Effector CD4-positive, alpha-beta T cell (primary cell): ENCODE measurements at places on chromosomes 2 and 18.

DNA sequence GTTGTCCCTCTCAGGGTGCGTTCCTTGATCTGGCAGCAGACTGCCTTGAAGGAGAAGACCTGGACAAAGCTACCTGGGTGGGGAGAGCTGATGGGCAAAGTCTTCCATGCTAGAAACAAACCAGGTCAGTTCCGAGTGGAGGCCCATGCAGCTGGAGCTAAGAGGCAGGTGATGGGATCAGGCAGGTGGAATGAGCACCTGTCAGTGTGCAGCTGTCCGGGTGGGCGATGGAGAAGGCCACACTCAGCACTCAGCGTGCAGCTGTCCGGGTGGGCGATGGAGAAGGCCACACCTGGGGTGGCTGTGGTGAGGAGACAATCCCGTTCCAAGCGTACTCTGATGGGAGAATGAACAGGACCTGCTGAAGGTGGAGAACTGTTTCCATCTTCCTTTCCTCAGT lies 237.3 kb upstream of the MYT1L start:
- no peak for DNase-seq

DNA sequence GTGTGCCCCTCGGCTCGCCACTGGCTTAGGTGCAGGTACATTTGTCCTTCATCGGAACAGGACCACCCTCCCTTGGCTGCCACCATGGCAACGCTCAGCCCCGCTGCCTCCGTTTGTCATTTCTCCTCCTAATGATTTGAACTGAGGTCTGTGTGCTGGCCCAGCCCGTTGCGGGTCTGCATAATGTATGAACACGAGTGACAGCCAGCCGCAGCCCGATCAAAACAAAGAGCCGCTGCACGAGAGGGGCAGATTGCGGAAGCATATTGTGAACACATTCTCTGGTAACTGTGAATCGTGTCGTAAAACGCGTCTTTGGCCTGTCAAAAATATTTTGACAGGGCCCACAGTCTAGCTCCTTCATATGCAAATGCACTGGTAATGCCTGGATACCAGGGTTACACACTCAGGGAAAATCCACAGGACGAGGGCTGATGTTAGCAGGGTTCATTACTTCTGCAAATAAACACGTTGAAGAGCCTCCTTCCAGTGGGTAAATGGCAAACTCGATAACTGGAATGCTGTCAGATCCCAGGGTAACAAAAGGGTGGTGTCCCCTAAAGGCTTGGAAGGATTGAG lies 137.0 kb downstream of the AGAP1 start:
- no peak for DNase-seq

DNA sequence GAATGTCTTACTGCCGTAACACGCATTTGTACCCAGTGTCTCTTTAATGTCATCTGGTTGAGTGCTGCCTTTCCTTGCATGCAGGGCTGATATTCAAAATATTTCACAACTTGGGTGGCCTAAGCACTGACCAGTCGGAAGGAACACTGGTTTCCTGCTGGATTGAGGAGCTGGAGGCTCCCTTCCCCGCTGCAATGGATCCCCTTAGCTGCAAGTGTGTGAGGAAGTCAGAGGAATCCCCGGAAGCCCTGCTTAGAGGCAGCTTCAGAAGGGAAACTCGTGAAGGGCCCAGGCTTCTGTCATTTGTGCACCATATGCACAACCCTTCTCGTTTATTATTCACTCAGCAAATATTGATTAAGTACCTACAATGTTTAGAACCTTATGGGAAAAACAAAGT lies 33.2 kb upstream of the SP3 start:
- no peak for DNase-seq

DNA sequence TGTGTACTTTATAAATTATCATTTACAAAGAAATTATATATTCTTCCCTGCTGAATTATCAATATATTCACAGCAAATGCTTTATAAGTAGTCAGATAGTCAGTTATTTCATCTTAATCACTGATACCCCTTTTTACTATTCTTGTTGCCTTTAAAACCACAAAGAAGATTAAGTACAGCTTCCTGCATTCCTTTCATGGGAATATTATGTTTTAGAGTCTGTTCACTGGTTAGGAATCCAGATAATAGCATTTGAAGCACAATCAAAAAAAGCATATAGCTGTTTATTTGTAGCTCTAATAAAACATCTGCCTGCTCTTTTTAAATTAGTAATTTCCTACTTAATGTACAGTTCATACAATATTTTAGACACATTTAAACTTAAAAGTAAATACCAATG lies 508.9 kb downstream of the FBXO15 start:
- no peak for DNase-seq

DNA sequence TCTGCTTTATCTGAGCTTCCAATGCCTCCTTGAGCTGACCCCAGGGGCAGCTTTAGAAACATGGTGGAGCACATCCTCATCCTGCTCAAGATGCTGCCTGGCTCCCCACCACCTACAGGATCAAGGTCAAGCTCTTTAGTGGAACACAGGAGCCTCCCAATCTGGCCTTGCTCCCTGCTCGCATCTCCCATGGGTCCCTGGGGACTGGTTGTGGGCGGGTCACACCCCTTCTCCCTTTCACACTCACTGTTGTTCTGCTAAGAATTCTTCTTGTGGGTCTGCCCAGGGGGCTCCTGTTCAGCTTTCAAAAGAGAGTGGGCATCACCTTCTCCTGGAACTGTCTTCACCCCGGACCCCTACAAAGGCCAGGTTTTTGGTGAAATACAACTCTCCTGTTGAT lies 8.4 kb upstream of the NT5DC4 start:
- DNase-seq: no peak

DNA sequence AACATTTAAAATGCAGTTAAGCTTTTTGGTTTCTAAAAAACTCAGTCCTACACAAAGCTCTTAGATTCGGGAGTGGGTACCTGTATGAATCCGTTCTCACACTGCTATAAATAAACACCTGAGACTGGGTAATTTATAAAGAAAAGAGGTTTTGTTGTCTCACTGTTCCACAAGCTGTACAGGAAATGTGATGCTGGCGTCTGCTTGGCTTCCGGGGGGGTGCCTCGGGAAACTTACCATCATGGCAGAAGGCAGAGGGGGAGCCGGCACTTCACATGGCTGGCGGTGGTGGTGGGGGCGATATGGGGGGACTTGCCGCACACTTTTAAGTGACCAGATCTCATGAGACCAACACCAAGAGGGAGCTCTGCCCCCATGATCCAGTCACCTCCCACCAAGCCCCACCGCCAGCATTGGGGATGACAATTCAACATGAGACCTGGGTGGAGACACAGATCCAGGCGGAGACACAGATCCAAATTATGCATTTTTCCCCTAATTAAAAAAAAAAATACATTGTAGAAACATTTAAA lies 222.5 kb downstream of the GBX2 start:
- no peak for DNase-seq

- no peak for DNase-seq
Measured at GRCh38 chr2:3948191-3948590, 244.8 kb downstream of the DCDC2C start.

DNA sequence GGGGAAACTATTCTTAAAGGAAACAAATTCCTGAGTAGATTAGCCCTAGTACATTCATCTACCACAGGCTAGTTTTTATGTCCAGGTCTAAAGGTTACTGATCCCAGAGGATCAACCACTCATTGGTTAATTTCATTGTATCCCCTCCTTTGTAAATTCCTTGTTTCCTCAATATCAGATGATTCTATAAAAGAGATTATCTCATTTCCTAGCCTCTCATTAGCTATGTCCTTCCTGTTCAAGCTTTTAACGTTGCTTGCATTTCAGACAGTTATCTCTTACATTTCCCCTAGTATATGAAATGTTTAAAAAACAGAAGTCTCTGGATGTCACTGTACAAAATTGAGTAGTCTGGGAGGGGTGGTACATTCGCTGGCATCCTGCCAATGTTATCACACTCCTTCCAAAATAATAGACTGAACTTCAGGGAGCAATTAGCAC lies 24.2 kb upstream of the ARMC9 start:
- no peak for DNase-seq

GRCh38 chr2:174792309-174793025 lies 28.2 kb upstream of the CHRNA1 start:
- DNase-seq: no peak

DNA sequence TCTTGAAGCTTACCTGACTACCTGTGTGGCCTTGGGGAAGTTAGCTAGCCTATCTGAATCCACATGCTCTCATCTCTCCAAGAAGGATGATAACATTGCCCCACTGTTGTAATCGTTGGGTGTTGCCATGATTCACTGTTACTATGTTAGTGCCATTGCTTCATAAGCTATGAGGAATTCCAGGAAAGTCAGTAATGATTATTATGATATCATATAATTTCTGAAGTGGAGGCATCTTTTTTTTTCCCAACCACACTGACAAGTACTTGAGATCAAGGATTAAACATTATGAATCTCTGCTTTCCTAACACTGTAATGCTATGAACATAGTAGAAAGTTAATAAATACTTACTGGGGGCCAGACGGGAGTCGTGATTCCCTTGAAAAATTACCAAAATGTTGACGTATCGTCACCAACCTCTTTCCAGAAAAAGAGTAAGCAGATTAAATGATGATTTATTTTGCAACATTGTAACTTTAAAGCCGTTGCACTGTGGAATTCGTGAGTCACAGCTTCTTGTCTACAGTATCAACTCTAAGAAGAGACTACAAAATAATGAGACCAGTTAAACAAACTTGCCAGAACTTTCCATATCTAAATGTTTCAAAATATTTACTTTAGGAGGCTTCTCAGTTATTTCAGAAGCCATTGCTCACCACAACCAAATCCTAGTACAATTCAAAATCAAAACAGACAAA lies 459.9 kb downstream of the PIK3C3 start:
- no peak for DNase-seq

GRCh38 chr2:174263997-174264396 lies 15.7 kb upstream of the OLA1 start:
- no peak for DNase-seq

DNA sequence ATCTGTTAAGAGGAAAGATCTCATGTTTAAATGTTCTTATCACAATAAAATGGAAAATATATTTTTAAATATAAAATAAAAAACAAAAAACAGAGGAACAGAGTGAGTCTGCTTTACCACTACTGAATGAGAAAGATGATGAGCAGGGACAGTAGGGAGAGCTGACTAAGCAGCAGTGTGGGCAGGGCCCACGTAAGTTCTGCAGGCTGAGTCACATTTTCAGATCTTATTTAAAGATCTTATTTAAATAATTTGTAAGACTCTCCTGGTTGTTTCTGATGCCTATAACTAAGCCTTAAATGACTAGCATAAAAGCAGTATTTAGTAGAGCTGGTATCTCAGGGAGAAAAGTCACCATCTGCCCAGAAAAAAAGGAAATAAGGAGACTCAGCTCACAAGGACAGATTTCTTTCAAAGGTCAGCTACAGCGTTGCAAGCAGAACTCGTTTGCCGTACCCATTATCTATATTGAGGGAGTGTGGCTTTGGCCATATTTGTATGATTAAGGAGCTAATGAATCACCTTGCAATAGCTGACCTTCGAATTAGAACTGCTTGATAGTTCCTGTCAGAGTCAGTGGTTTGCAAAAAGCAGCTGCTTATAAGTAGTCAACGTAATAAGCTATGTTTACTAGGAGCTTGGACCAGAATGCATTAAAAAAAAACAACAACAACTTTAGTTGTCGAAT lies 322.1 kb upstream of the CHAC2 start:
- no peak for DNase-seq

- no peak for DNase-seq
Measured at GRCh38 chr18:23230686-23231085, 95.4 kb downstream of the CABLES1 start.

GRCh38 chr2:27131429-27131828 lies 3.0 kb downstream of the PREB start:
- DNase-seq: no peak

DNA sequence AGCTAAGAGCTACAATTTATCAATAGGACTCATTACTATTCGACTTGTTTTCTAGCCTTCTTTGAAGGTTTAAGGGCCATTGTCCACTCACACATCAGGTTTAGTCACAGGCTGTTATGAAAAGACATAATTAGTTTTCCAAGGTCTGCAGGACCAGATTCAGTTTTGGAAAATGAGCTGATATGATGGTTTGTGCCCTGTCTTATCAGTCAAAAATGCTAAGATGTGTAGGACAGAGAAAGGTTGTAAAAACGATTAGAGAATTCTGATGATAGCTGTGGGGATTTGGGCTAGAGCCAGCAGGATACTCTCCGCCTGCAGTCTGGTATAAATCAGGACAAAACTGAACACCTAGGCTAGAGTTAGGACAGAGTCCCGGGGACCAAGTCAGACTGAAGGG lies 213.3 kb downstream of the LRRTM1 start:
- DNase-seq: no peak

DNA sequence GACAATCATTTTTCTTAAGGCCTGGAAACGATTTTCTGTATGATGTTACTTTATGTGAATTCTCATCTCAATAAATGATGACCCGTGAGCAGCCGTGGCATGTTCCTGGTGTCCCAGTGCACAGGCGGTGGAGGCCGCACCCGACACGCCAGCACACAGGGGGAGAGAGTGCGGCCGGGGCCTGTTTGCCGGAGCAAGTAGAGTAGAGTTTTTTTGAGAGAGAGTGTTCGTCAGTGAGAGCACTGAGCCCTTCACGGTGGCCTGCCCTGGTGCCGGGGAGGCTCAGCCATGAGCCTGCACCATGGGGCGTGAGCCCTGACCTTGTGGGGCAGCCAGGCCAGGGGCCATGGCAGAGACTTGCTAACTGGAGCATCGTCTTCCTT lies 202.4 kb upstream of the RAB12 start:
- no peak for DNase-seq
